ENCODE measurements at places on chromosomes 5 and 9.

GRCh38 chr9:4084435-4084818, 215.4 kb downstream of the GLIS3 start:
- no peaks in the 10 kb centered on the region for H3K27me3 ChIP-seq
- no peaks in the 10 kb centered on the region for H3K36me3 ChIP-seq
- H3K4me3 ChIP-seq, result no peak overlapping the region
- H3K27ac ChIP-seq, result no peak overlapping the region

- H3K4me3 ChIP-seq, result no peak overlapping the region
- no peak overlapping the region for H3K27ac ChIP-seq
- no peaks in the 10 kb centered on the region for H3K4me1 ChIP-seq
- DNase-seq, result no peak
Measured at GRCh38 chr5:141355641-141356040, 820 bp downstream of the PCDHGA4 start.

DNA sequence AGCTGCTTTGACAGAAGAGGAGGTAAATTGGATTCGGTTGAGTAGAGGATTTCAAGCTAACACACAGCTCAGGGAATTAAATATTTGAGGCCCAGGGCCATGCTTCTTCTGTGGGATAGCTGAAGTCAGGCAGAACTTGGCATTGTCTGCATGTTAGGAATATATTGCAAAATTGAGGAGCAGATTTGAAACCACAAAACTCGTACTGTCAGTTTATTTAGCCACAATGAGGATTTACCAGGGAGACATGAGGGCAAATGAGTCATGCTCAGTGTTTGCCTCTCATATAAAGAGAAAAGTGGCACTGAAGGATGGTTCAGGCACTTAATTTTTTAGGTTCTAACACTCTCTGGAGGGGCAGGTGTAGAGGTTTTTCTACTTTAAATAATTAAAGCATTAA, 83.0 kb upstream of the PRLR start:
- no peak for DNase-seq
- H3K4me3 ChIP-seq, result no peak overlapping the region
- no peaks in the 10 kb centered on the region for H3K36me3 ChIP-seq
- H3K4me1 ChIP-seq, result no peaks in the 10 kb centered on the region

DNA sequence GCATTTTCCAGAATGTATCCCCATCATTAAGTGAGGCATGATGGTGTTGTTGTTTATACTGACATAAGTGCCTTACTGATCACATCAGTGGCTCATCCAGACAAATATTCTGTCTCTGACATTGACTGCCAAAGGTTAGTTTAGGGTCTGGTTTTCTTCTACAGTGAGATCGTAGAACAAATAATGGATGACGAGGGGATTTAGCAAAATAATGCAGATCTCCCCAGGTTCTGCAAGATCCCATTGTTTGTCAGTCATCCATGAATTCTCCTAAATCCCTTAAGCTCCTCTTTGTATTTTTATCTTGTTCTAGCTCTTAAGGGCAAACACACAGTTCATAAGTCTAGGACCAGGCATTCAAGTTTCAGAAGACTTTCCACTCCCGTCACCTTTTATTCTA, 93.1 kb upstream of the DHFR start:
- peak; percentile 43 for DNase-seq
- no peaks in the 10 kb centered on the region for H3K36me3 ChIP-seq
- no peaks in the 10 kb centered on the region for H3K27me3 ChIP-seq
- H3K27ac ChIP-seq, result no peak overlapping the region
